Eye (tissue), 1 donor: ENCODE measurements at places on chromosomes 6 and 20.

- peak; percentile 22 for DNase-seq
Measured at GRCh38 chr6:7479801-7480266, 61.6 kb upstream of the DSP start.

GRCh38 chr6:13572951-13573654 is 1.3 kb upstream of the SIRT5 start:
- no peak for DNase-seq

DNA sequence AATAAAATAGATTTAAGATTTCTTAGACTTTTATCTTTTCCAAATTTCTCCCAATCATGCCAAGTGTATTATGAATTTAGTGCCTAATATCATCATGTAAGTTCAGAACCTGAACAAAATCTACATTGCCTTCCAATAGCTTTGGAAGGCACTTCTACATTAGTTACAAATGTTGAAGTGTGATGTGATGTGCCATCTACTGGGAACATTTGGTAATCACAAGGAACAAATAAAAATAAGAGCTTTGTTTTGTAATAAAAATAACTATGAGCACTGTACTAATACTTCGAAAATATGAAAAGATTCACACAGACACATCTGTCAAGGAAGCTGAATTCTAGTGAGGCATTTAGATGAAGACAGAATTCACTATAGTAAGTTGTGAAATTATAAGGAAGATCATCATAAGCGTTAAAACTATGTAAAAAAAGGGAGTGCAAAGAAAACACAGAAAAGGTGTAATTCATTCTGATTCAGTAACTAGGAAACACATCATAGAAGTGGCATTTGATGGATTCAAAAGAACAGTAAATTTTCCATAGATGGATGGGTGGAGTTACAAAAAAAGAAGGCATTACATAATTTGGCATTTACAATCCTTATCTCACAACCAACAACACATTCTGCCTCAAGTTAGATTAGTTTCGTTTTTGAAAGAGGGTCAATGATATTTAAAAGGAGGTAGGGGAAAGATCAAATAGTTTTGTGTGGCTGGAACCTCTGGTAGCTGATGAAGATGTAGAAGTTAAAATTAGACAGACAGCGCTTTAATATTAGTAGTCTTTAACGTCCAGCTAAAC is 161.0 kb downstream of the ASCC3 start:
- peak; percentile 16 for DNase-seq

DNA sequence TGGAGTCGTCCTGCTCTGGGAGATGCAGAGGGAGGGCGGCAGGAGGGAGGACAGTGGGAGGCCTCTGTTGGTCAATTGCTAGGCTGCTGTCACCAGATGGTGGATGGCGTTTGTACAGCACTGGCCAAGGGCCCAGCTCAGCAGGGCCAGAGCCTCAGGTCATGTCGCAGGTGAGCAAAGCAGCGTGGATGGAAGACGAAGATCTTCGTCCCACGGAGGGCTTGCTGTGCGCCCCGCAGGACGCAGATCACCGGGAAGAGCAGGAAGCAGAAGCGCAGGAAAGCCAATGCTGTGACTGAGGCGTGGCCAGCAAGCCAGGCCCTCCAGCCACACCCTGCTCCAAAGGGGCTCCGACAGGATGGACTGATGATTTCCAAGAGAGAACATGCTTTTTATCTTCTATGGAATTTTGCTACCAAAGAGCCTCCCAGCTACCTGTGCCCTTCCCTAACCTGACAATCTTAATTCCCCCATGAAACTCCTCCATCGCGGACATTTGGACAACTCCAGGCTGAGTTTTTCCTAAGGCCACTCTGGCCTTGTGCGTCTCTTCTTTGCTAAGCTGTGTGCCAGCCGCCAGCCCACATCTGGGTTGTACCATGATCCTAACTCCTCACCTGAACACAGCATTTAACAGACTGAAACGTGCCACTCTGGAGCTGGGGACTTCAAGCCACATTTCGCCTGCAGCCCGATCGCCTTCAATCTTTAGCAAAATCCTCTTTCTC is 3.5 kb upstream of the SLCO4A1 start:
- no peak for DNase-seq

DNA sequence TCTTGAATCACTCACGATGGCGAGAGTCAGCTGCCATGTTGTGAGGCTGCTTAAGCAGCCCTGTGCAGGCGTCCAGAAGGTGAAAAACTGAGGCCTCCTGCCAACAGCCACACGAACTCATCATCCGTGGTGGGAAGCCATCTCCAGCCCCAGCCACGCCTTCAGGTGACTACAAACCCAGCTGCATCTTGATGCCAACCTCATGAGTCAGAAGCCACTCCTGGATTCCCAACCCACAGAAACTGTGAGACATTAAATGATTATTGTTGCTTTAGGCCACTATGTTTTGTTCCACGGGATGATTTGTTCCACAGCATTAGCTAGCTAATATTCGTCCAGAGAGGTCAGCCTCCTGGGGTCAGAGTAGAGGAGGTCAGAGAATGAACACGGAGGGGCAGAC is 80.5 kb downstream of the SNX5 start:
- DNase-seq = no peak

DNA sequence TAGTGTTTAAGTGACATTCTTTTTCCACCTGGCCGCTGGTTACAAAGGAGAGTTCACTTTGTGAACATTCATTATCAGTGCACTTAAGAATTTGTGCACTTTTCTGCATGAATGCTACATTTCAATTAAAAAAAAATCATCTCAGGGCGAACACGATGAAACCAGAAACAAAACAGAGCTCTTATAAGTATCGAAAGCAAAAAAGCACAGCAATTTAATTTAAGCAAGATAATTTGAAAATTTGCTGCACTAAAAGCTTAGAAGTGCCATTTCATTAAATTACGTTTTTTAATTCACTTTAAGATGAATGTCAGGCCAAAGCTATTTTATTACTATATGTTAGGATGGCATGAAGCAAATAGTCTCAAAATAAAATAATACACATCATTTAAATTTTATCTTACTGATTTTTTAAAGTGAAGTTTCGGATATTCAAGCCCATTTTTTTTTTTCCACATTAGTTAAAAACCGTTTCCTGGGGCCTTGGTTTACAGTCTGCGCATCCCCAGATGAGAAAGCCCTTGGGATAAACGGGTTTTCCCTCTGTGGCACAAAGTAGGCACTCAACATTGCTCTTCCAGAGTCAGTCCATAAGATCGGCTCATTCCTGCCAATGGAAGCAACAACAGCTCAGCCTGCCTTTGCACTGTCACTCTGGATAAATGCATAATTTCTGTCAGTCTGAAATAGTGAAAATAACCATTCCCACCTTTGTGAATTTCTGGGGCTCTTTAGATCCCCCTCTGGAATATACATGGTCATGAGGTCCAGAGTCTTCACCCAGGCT is 80.1 kb downstream of the FYN start:
- no peak for DNase-seq

DNA sequence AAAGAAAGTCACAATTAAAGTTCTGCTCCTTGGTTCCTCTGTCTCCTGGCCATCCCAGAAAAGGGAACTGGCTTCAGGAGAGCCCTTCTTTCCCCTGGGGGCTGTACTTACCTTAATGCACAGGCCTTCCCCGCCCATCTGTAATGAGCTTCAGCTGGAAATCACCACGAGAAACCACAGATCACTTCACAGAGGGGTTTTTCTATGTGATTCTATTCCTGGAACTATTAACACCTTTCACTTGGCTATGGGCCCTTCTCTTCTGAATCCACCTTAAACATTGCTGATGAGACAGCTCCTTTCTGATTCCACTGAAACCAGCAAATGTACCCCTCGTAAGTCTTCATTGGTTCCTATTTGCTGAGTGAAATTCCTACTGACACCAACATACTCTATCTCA is 80.7 kb downstream of the FOXF2 start:
- no peak for DNase-seq

- no peak for DNase-seq
Measured at GRCh38 chr6:33085627-33086026, 9.8 kb downstream of the HLA-DPB1 start.

DNA sequence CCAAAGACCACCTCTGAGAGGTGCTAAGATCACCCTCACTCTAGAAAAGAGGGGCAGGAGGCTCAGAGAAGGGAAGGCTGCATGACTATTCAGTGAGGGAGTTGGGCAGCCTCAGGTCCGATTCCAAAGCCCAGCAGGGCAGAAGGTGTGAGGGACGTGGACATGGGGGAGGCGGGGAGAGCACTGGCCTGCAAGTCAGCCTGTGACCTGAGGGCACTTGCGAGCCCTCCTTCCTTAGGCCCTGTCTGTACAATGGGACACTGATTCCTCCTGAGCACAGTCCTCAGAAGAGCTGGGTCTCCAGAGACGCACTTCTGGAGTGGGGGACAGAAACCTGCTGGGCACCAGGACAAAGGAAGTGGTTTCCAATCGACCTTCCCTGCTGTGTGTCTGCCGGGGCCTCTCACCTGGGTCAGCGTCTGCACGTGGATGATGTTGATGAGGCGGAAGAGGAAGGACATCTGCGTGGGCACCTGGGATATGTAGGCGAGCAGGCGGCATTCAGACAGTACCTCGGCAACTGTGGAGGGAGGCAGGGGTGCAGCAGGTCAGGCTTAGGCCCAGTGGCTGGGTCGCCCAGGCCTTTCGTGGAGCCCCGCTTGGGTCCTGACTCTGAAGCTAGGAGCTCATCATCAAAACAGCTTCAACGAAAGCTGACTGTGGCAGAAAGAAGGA is 48.5 kb downstream of the MYH7B start:
- DNase-seq = no peak

DNA sequence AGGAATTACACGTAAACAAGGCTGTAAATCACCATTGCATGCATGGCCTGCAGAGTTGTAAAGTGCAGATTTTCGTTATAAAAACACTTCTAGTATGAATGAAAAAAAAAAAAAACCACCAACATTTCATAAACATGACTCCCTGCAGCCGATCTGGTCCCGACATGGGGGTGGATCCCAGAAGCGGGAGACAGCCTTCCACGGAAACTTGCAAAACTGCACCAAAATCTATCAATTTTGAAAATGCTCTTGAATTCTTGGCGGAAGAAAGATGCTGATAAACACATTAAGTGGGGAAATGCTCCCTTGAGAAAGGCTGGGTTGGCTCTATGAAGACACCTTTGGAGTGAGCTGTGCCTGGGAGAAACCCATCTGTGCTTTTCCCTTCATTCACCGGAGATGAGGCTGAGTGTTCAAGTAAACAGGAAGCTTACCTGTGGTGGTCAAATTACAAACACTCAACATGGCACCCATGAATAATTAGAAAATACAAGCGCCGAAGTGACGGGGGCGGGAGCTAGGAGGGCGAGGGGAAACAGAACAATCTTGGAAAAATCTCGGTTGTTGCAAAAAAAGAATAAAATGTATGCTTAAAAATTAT is 845 bp upstream of the ANKRD60 start:
- DNase-seq = no peak

- no peak for DNase-seq
Measured at GRCh38 chr20:40698281-40698680, 9.2 kb upstream of the MAFB start.

DNA sequence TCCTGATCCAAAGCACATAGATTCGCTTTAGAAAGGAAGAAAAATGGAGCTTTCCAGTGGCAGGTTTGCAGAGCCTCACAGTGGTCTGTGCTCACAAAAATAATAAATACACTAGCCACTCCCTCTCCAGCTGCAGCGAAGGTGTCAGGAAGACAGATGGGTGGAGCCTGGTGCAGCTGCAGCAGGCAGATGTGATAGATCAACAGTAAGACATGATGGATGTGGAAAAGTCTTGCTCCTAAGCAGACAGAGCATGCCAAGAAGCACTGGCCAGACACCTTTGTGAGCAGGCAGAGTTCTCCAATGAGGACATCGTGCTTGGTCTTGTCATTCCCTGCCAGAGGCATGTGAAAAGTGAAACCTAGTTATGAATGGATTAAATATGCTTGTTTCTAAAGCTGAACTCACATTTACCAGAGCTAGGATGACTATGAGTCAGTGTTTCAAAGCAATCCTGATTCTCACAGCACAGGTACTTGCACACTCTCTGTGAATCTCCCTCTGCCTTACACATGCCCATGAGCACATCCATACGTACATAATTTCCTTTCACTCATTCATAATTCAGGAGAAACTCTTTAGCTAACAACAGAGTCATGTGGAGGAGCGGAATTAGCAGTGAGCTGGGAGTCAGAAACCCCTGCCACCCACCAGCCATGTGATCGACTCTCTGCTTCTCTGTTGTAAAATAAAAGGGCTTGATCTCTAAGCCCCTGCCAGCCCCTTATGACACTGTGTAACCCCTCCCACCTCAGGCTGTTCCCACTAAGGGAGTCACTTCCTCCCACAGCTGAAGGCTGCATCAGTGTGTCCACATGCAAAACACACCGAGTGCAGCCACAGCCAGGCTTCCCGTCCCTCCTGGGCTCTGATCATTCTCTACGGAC is 111.2 kb downstream of the SCML4 start:
- DNase-seq = peak; percentile 68

GRCh38 chr6:136529710-136530109 is 20.5 kb downstream of the MAP7 start:
- DNase-seq = no peak

DNA sequence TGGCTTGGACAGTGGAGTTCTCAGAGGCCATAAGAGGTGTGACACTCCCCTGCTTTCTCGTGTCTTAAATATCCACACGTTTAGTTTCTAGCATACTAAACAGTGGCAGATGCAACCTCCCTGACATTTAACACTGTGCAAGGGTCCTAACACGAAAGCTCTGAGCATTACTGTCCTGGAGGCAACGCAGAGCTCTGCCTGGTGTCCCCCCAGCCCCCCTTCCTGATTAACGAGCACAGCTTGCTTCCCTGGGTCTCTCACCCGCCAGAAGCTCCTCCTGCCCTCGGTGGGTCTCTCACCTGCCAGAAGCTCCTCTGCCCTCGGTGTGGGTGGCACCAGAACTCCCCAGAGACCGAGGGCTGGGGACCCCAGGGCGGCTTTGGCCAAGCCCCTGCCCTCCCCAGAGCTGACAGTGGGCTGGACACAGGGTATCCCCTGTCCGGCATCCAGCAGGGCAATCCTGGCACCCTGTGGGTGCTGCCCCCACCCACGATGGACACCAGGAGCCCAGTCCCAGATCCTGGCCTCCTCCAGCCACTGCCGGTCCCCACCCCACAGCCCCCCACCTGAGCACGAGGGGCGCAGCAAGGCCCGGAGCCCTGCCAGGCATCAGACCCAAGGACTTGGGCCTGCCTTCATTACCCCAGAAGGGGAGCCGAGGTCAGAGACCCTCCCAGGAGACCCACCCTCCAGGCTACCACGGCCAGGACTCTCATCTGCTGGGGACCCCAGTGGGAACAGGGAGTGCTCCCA is 12.4 kb upstream of the KCNQ2 start:
- DNase-seq = no peak
